Tibial nerve (tissue), 4 donors: ENCODE measurements at places on chromosomes 4 and X. TPM values are rescaled to one million over a fixed set of nuclear protein-coding genes. Genes with fewer than 3 reads are reported as not detected.
A peak's percentile ranks its signal among the peaks of the same experiment; 100 is the strongest.

DNA sequence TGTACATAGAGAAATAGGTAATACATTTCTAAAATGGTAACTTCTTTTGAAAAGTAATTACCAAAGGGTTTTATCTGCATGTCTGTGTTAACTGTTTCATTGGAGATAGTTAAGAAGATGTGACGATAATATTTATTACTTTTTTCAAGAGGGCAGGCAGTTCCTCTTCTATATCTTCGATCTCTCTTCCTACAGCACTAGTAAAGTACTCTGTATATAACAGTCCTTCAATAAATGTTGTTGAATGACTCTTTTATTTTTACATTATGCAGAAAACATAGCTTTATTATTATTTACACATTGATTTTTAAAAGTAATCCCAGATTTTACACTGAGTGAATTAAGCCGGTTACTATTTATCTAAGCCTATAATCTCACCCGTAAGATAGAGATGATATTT, 51.8 kb downstream of the TMPRSS11E start:
- H3K27me3 ChIP-seq: no peaks in the 10 kb centered on the region
- DNase-seq: no peak
- H3K36me3 ChIP-seq: no peaks in the 10 kb centered on the region
- no peaks in the 10 kb centered on the region for H3K4me1 ChIP-seq

GRCh38 chrX:20527558-20528011, 260.9 kb upstream of the RPS6KA3 start:
- no peak overlapping the region for H3K4me3 ChIP-seq
- peaks cover 29% of the 10 kb centered on the region for H3K27me3 ChIP-seq
- no peak overlapping the region for H3K27ac ChIP-seq
- H3K36me3 ChIP-seq: no peaks in the 10 kb centered on the region

DNA sequence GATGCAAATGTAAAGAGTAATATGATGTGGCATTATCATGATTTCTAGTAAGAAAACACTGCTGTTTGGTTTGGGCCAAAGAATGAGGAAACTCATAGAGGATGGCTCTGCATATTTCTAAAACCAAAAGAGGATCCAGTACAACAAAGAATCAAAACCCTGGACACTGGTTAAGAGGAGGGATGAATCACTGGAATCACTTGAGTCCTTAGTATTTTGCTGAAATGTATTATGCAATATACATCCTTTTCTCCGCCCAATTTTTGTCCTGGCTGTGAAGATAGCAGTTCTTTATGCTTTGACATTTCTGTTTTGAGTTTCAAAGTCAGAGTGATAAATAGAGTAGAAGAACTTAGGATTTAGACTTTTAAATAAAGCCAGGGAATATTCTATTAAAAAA, 345.9 kb downstream of the PACRGL start:
- H3K27me3 ChIP-seq: no peaks in the 10 kb centered on the region
- no peaks in the 10 kb centered on the region for H3K36me3 ChIP-seq
- H3K27ac ChIP-seq: no peak overlapping the region
- H3K4me3 ChIP-seq: no peak overlapping the region
- no peaks in the 10 kb centered on the region for H3K4me1 ChIP-seq
- no peak for DNase-seq

DNA sequence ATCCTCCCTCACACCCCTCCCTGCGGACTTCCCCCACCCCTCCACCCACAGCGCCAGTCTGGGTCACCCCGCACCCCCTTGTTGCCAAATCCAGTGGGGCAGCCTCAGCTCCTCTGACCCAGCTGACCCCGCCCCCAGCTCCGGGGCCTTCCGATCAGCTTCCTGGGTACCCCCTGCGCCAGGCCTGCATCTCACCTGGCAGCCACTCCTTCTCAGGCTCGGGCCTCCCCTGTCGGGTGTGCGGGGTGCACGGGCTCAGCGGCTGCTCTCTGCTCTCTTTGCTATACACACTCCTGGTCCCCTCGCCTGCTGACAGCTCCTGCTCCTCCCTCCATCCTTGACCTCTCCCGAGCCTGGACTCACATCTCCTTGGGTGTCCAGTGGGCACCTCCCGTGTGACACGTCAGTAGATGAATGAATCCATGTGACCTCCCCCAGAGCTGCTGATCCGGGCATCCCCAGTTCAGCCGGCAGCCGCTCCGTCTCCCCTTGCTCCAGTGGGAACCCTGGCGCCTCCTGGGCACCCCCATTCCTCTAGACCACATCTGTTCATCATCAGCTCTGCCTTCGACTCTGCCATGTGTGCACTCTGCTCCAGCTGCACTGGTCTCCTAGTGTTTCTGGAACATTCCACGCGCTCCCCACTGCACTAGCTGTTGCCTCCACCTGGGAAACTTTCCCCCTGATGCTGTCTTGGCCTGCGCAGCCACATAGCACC, 9.9 kb downstream of the CFAP99 start:
- no peak for DNase-seq
- H3K27ac ChIP-seq: no peak overlapping the region
- H3K27me3 ChIP-seq: peaks cover 13% of the 10 kb centered on the region
- peaks cover 10% of the 10 kb centered on the region for H3K4me1 ChIP-seq
- H3K4me3 ChIP-seq: no peak overlapping the region

Gene TMEM271
- total RNA-seq: not detected

Gene LRIT3
- total RNA-seq: 0.59 TPM

Gene IRF2
- total RNA-seq: 31.9 TPM

- H3K27me3 ChIP-seq: peaks cover 6% of the 10 kb centered on the region
- no peak overlapping the region for H3K4me3 ChIP-seq
- H3K27ac ChIP-seq: no peak overlapping the region
Observed at GRCh38 chrX:129719268-129719667, 19.5 kb upstream of the XPNPEP2 start.

DNA sequence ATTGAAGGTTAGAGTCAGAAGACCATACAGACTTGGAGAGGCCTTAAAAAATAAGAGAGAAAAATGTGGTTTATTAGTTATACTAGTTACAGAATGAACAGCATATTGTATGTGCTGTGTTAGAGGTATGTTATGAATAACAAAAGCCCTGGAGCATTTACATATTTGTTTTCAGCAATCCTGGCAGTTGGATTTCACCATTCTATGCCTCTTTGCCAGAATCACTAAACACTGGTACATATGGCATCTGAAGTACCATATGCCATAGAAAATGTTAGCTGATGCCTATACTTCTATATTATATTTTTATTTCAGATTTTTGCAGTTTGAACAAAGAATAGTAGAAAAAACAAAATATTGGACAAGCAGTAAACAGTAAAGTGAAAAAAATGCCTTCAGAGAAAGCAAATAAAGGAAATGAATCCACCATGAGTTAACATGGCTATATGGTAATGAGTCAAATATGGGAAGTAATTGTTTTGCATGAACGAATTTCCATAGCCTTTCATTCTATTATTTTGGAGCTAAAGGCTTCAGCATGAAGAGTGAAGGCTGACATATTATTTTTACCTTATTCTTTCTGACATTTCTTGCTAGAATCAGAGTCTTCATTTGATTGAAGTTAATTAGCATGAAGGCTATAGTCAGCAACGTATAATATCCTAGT, 41.9 kb upstream of the PRDM8 start:
- no peaks in the 10 kb centered on the region for H3K4me1 ChIP-seq
- H3K27ac ChIP-seq: no peak overlapping the region
- H3K36me3 ChIP-seq: no peaks in the 10 kb centered on the region
- no peaks in the 10 kb centered on the region for H3K27me3 ChIP-seq

Gene GLRB
- 0.78 TPM for total RNA-seq

- H3K4me1 ChIP-seq: peaks cover 16% of the 10 kb centered on the region
- no peaks in the 10 kb centered on the region for H3K36me3 ChIP-seq
- H3K27me3 ChIP-seq: no peaks in the 10 kb centered on the region
- peak overlapping the region; percentile 31 for H3K4me3 ChIP-seq
Observed at GRCh38 chr4:118849867-118850487, 14.1 kb upstream of the SEC24D start.

- no peaks in the 10 kb centered on the region for H3K27me3 ChIP-seq
- no peak overlapping the region for H3K27ac ChIP-seq
- H3K4me1 ChIP-seq: no peaks in the 10 kb centered on the region
- DNase-seq: no peak
- no peaks in the 10 kb centered on the region for H3K36me3 ChIP-seq
Observed at GRCh38 chr4:92047209-92047875, 256.4 kb upstream of the GRID2 start.

Gene HADH
- 107 TPM for total RNA-seq

Gene HAND2
- 1.9 TPM for total RNA-seq

DNA sequence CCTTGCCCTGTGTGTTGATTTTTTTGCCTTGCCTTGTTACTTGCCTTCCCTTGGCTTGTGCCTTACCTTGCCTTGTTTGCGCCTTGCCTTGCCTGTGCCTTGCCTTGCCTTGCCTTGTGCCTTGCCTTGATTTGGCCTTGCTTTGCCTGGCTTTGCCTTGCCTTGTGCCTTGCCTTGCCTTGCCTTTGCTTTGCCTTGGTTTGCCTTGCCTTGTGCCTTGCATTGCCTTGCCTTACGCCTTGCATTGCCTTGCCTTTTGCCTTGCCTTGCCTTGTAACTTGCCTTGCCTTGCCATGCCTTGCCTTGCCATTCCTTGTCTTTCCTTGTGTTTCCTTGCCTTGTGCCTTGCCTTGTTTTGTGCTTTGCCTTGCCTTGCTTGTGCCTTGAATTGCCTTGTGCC, 94.6 kb downstream of the TAB3 start:
- no peak for DNase-seq
- H3K4me3 ChIP-seq: no peak overlapping the region
- no peaks in the 10 kb centered on the region for H3K4me1 ChIP-seq
- H3K27me3 ChIP-seq: no peaks in the 10 kb centered on the region

Gene BMPR1B
- total RNA-seq: 9.3 TPM

Gene RRH
- not detected for total RNA-seq

- no peaks in the 10 kb centered on the region for H3K4me1 ChIP-seq
- H3K36me3 ChIP-seq: no peaks in the 10 kb centered on the region
- no peaks in the 10 kb centered on the region for H3K27me3 ChIP-seq
- H3K27ac ChIP-seq: no peak overlapping the region
- H3K4me3 ChIP-seq: no peak overlapping the region
- DNase-seq: no peak
Observed at GRCh38 chrX:29826742-29827141, 388.6 kb upstream of the MAGEB2 start.

Gene C4orf50
- total RNA-seq: 0.30 TPM

DNA sequence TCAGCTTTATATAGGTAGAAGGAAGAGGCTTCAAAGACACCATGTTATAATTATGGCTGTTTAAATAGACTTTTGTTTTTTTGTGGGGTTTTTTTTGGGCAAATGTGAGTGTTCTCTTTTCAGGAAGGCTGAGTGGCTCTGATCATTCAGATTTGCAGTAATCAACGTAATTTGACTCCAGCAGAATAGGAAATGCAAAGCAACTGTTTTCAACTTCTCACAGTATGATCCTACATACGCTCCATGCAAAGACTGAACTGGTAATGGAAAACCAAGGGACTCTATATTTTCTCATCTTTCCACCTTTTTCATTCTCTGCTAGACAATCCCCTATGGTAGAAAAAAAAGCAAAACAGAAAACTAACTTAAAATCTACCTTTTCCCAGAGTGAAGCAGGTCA, 10.8 kb downstream of the ADH1B start:
- peaks cover 13% of the 10 kb centered on the region for H3K36me3 ChIP-seq
- no peak overlapping the region for H3K27ac ChIP-seq
- no peaks in the 10 kb centered on the region for H3K4me1 ChIP-seq
- H3K27me3 ChIP-seq: no peaks in the 10 kb centered on the region
- no peak overlapping the region for H3K4me3 ChIP-seq
